ENCODE measurements at places on chromosomes 7 and 10.

DNA sequence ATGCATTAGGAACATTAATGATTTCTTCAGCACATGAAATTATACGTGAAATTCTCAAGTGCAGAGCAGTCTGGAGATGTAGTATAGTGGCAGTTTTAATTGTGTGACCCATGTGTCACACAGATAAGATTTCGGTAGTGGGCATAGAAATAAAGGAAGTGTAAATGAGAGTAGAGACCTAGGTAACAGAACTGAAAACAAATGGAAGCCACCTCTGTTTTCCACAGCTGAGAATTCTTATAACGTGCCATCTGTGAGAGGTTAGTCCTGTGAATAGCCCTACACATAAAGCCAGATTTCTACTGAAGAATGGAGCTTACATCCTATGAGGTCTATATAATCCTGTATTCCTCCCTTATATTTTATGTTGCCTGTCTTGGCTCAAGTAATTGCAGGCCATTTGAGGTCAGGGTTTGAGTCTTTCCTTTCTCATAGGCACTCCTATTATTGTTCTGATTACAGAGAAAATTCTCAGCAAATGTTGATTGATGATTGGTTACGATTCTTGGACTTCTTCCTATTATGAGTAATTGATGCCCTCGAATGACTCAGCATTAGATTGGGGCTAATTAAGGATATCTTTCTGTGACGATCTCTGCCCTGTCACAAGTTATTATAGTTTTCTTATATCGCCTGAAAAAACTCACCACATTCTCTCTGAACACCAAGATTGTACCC is 258.2 kb downstream of the KIF20B start:
- DNase-seq: no peak

- DNase-seq: no peak
Observed at GRCh38 chr10:132837905-132838304, 52.0 kb upstream of the NKX6-2 start.

DNA sequence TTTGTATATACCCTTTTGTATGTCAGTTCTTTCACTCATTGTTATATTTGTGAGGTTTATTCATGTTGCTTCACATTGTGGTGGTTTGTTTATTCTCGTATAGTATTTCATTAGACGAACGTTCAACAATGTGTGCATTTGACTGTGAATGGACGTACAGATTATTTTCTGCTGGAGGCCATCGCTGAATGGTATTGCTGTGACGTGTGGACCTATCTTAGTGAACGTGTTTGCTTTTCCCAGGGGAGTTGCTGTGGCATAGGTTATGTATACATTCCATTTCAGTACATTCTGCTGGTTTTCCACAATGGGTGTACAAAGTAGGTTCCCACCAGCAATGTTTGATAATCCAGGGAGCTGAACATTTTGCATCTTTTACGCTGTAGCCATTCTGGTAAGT is 31.1 kb upstream of the PLEKHS1 start:
- no peak for DNase-seq

GRCh38 chr7:47556511-47557180 is 25.3 kb downstream of the TNS3 start:
- no peak for DNase-seq

GRCh38 chr10:92913973-92914372 is 65.7 kb downstream of the EXOC6 start:
- no peak for DNase-seq

- DNase-seq: no peak
Observed at GRCh38 chr10:93992400-93993030, 1.2 kb upstream of the PLCE1 start.

GRCh38 chr7:141551782-141552181 is 572 bp downstream of the AGK start:
- DNase-seq: no peak

GRCh38 chr10:99276848-99277486 is 41.3 kb upstream of the HPSE2 start:
- DNase-seq: no peak

GRCh38 chr10:8618834-8619233 is 564.3 kb downstream of the GATA3 start:
- DNase-seq: no peak

DNA sequence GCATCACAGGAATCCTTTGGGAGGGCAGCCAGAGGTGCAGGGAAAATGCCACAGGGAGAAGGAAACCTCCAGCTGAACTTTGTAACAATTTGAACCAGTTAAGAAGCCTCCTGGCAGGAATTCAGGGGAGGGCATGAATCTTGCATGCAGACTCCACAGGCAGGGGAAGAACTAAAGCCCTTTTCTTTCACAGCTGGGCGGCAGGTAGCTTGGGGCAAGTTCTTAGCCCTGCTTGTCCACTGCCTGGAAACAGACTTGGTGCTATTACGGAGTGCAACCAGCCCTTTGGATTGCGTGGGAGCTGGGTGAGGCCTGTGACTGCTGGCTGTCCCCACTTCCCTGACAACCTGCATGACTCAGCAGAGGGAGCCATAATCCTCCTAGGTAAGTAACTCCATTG is 51.7 kb upstream of the ADAM12 start:
- no peak for DNase-seq

DNA sequence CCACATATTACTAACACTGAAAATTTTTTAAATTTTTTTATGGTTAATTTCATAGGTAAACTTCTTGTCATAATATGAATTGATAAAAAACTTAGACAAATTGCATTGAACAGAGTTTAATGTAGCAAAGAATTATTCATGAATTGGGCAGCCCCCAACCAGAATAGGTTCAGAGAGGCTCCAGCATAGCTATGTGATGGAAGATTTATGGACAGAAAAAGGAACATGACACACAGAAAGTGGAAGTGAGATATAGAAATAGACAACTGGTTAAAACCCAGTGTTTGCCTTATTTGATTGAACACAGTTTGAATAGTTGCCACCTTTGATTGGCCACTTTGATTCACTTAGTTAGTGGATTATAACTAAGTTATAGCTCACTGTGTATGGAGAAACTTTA is 87.2 kb downstream of the AHR start:
- DNase-seq: no peak

- DNase-seq: no peak
Observed at GRCh38 chr10:129472696-129473555, 5.9 kb downstream of the MGMT start.

DNA sequence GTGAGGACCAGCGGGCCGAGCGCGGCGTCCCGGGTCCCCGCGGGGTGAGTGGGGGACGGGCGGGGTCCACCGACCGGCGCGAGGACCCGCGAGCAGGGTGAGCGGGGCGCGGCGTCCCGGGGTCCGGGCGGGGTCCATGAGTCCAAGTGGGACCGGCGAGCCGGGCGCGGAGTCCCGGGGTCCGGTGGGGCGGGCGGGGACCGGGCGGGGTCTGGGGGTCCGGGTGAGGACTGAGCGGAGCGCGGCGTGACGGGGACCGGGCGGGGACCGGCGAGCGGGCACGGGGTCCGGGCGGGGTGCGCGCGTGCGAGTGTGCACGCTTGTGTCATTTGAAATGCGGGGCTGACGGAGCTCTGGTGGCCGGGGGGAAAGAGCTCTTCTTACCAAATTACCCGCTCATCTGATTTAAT is 765 bp downstream of the CELF2 start:
- peak; percentile 20 for DNase-seq

GRCh38 chr7:11605749-11606148 is 226.2 kb downstream of the THSD7A start:
- no peak for DNase-seq

DNA sequence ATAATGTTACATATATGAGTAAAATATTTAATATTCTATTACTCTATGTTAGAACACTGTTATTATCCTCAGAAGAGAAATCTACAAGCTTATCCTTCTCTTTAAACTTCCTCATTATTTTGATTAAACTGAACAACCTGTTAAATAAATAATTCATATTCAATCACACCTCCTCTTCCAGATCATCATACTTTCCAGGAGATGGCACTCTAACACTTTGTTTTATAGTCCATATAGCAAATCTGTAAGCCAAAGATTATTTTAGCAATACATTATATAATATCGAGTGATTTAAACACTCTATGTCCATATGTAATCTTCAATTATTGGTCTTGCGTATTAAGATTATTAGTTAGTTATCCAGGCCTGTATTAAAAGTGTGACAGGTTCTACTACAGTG is 694.1 kb downstream of the ANKRD7 start:
- DNase-seq: no peak

DNA sequence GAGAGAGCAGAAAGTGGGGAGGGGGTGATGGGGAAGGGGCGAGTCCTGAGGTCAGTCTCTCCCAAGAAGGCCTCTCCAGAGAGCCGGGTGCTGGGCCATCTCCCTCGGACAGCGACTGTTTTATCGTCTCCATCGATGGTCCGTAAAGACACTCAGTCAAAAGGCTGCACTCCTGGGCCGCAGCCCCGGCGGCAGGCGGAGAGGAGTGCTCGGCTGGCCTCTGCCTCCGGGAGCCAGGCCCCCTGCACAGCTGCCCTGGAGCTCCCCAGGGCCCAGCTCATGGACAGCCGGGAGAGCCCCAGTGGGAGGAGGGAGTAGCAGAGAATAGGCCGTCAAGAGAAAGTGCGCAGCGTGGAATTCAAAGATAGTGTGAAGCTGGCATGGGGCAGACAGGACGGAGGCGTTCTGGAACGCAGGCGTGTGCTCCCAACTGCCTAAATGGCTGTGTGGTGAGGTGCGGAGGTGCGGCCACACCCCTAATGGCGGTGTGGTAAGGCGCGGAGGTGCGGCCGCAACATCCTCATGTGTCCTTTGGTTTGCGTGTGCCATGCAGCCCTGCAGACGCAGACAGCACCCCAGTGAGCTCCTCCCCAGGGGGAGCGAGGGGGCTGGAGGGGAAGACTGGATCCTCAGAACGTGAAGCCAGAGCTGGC is 477.5 kb upstream of the FOXK1 start:
- DNase-seq: no peak

DNA sequence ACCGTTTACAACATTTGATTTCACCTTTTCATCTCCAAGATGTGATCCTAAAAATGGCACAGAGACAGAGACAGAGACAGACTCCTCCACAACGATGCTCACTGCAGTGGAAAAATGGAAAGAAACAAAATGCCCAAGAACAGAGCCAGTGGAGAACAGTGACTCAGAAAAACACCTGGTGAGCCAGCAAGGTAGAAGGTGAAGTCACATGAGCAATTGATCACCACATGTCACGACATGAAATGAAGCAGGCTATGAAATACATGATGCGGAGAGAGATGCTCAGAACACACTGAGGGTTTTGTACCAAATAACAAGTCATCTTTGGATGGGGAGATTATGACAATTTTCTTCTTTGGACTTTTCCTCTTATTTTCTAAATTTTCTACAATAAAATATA is 3.5 kb downstream of the MSMB start:
- no peak for DNase-seq

- DNase-seq: no peak
Observed at GRCh38 chr7:140074780-140075179, 12.0 kb upstream of the PARP12 start.

DNA sequence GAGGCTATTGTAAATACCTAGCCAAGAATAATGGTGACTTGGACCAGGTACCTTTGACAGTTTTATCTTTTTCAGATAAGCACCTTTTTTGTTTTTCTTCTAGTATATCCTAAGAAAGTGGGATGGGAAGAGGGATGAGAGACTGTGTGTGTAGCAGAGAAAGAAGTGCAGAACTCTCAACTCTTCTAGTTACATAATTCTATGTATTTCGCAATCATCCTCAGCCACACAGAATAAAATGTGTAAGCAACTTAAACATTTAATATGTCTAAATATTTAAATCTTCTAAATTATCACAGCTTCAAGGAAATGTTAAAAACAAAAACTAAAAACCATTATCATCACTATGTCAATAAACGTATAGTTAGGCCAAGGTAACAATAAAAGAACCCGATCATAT is 42.6 kb upstream of the GSAP start:
- DNase-seq: no peak

- no peak for DNase-seq
Observed at GRCh38 chr7:36391436-36392198, 2.0 kb downstream of the ANLN start.

- DNase-seq: peak; percentile 84
Observed at GRCh38 chr10:4661511-4662255, 164.3 kb upstream of the AKR1E2 start.

DNA sequence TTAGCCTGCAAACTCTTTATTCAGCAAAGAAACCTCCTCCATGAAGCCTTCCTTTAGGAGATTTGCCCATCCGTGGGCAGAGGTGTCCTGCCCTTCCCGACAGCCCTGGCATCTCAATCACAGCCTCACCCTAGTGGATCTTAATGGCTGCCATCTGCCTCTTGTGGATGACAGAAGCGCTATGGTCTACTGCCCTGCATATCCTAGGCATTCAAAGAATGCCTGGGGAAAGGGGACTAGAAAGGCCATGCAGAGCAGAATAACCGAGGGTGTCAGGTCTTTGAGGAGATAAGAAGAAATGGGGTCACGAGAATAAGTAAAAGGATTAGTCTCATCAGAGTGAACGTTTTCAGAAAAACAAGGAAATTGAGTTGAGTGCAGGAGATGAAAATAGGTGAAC is 57.7 kb upstream of the SPOCK2 start:
- DNase-seq: no peak

DNA sequence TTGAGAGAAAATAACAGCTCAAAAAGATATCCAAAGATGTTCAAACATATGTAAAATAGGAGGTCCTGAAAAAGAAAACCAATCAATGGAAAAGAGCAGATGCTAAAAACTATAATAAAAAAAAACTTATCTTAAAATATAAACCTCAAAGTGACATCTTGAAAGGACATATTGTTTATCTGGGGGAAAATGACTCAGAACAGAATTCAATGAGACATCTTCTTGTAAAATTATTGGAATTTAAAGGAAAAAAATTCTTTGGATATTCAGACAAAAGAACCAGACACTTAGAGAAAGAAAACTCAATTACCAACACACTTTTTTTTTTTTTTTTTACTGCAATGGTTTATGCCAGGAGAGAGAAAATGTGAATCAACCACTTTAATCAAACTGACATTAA is 58.9 kb downstream of the NAMPT start:
- no peak for DNase-seq

GRCh38 chr7:51040787-51041186 is 258.1 kb upstream of the GRB10 start:
- no peak for DNase-seq

DNA sequence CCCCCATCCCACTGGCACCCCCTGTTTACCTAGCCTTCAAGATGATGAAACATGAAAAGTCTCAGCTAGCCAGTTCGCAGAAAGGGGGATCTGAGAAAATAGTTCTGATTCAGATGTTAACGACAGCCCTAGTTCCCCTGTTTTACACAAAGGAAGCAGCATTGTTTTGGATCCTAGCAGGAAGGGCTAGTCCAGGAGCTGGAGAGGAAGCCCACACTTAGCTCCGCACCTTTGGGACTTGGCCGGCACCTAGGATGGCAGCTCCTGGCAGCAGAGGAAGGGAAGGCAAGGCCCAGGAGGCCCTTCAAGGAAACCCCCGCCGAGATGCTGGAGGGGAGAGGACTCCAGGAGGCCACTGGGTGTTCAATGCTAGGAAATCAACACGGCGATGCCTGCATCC is 29.0 kb upstream of the MGMT start:
- peak; percentile 36 for DNase-seq

- DNase-seq: no peak
Observed at GRCh38 chr7:128937271-128937646, 468 bp upstream of the IRF5 start.

- DNase-seq: no peak
Observed at GRCh38 chr10:76915316-76915715, 722.3 kb downstream of the KCNMA1 start.

- DNase-seq: no peak
Observed at GRCh38 chr7:43249823-43250145, 137.3 kb downstream of the HECW1 start.

GRCh38 chr7:151172273-151173141 is 5.0 kb upstream of the GBX1 start:
- DNase-seq: peak; percentile 72

All from heart left ventricle (tissue), 16 donors.